ENCODE measurements at places on chromosomes 2 and 18. TPM values are rescaled to one million over a fixed set of nuclear protein-coding genes. Genes with fewer than 3 reads are reported as not detected.

DNA sequence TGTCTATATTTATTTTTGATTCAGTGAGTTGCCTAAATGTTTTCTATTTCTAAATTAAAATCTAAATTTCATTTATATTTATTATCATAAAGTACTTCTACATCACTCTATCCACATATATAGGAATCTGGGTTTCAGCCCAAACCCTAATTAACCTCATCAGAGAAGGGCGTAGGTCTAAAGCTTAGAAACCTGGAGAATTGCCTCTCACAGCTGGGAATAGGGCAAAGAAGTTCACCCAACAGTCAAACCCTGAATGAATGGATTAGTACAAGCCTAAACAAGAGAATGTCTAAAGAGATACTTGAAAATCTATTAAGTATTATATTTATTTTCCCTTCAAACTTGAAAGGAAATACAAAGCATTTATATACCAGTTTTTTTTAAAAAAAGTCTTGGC, 26.2 kb downstream of the TFPI start:
- no peak for DNase-seq

GRCh38 chr18:34493566-34494358, 216.3 kb upstream of the DTNA start:
- DNase-seq: no peak

DNA sequence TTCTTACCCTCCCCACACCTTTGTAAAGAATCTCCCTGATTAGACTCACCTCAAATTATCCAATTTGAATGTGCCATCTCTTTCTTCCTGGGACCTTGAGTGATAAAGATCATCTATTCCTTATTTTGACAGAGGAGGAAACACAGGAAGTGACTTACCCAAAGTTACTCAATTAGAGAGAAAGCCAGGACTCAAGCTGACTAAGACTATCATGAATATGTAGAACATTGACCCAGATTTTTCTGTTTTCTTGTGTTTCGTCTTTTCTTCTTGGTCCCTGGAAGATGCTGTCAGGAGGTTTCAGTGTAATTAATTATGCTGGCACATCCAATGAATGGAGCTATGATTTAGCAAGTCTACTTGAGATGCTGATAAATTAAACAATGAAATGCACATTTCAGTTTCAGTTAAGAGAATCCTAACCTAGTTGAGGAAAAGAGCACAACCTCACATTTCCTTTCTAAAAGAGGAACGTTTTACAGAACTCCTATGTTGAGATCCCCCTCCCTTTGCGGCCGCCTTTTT, 380.4 kb downstream of the CLIP4 start:
- DNase-seq: no peak

- DNase-seq: no peak
These were observed 923 bp downstream of the PSMD1 start for GRCh38 chr2:231057590-231057989.

GRCh38 chr2:75100011-75100800, 99.1 kb downstream of the TACR1 start:
- DNase-seq: no peak

GRCh38 chr18:32251466-32251865, 61.6 kb downstream of the MEP1B start:
- no peak for DNase-seq

GRCh38 chr2:172550419-172550818, 5.5 kb upstream of the PDK1 start:
- DNase-seq: no peak

DNA sequence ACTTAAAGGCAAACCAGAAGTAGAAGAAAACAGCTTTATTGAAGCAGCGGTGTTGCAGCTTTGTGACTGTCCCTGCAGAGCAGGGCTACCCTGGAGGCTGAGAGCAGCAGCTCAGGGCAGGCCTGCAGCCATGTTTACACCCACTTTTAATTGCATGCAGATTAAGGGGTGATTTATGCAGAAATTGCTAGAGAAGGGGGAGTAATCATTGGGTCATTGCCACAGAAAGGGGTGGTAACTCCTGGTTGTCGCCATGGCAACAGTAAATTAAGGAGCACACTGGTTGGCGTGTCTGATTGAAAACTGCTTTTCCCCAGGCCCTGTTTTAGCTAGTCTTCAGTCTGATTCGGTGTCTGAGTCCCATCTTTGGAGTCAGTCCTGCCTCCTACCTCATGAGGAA, 195.4 kb upstream of the HDAC4 start:
- no peak for DNase-seq

- no peak for DNase-seq
These were observed 28.1 kb downstream of the COL4A3 start for GRCh38 chr2:227192491-227192890.

- DNase-seq: no peak
These were observed 126.1 kb downstream of the CLIP4 start for GRCh38 chr2:29241341-29241740.

DNA sequence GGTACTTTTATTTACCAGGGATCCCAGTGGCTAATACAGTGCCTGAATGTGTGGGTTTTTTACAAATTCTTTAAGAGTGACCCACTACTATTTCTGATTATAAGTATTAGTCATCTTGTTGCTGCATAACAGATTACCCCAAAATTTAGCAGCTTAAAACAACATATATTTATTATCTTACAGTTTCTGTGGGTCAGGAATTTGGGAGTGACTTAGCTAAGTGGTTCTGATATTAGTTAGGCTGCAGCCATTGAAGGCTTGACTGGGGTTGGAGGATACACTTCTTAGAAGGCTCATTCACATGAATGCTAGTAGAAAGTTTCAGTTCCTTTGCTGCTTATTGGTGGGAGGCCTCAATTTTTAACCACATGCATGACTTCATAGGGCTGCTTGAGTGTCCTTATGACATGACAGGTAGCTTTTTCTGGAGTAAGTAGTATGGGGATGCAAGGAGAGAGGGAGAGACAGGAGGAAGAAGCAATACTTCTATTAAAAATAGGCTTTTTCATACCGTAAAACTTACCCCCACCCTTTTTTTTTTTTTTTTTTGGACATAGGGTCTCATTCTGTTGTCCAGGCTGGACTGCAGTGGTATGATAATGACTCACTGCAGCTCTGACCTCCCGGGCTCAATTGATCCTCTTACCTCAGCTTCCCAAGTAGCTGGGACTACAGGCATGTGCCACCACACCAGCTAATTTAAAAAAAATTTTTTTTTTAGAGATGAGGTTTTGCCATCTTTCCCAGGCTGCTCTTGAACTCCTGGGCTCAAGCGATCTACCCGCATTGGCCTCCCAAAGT, 13.3 kb upstream of the POLE4 start:
- no peak for DNase-seq

- no peak for DNase-seq
These were observed 216.3 kb downstream of the TMEM182 start for GRCh38 chr2:102978091-102978490.

DNA sequence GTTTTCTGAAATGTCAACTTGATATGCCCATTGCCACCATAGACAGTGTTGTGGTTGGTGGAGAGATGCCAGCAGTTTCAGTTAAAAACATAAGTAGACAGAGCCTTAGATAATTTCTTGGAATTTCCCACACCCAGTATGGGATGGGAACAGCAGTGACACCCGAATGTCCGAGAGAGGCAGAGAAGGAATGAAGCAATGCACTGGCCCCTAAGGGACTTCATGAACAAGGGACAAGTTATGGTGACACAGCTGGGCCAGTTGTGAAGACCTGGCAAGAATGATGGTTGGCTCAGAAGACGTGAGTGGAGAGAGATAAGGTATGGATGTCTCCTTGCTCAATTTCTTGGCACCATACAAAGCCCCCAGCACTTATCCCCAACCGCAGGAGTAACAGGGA, 165.2 kb upstream of the APCDD1 start:
- no peak for DNase-seq

GRCh38 chr2:135694711-135695110, 46.9 kb upstream of the UBXN4 start:
- no peak for DNase-seq

DNA sequence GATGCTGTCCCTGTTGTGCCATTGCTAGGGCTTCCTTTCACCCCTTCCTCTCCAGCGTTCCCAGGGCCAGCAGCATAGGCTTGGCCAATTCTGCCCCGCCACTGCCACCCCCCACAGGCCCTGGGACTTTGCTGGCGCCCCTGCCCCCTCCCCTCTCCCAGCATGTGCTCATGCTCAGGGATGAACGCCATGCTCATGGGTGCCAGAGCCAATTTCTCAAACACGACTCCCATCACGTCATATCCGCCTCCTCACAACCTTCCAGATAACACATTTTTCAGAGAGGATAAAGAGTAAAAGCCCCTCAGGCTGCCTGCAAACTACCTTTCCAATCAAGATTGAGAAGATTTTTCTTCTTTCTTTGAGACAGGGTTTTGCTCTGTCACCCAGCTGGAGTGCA, 48.6 kb downstream of the DNMT3A start:
- DNase-seq: no peak

DNA sequence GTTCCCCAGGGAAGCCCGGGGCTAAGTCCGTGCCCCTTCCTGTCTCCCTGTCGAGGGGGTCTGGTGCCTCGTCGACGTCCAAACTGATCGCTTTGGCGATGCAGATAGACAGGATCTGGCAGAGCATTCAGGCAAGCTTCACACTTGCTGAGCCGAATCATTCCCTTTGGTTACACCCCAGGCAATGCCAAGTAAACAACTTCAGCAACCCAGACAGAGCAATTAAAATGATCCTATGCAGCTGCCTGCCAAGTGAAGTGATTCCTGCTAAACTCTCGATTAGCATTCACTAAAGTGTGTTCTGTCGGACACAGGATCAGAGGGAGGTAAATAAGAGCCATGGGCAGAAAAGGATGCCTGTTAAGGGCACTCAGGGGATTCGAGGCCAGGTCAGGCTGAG, 108.2 kb upstream of the RAB12 start:
- no peak for DNase-seq

DNA sequence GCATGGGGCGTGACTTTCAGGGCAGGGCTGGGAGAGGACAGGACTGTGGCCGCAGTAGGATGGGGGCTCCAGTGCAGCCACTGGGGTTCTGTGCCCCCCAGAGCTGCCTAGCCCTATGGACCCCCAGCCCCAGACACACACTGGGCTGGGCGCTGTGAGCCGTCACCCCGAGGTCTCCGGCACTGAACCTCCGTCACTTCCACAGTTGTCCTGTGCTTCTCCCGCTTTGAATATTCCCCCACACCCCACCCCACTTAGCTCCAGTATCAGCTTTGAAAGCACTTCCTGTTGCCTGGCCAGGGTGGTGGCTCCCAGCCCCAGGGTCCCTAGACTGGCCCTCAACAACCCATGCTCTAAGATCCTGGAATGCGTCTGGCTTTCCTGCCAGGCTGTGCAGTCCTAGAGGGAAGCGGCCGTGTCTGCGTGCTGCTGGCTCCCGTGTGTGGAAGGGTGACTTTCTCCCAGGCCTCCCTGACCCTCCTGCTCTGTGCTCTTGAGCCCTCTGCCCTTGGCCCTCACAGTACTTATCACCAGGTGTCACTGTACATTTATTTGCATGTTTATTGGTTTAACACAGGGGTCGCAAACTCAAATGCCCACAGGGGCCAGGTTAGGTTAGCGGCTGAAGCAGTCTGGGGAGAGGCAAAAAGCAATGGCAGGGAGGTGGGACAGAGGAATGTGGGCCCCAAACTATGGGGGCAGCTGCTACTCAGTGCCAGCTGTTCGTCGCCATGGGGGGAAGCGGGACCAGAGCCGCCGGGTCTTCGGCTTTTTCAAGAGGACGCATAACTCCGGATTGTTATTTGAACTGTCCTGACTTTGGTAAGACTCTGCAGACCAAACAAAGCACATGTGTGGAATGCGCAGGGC, 9.9 kb downstream of the OBSL1 start:
- no peak for DNase-seq

- no peak for DNase-seq
These were observed 49.6 kb downstream of the SOWAHC start for GRCh38 chr2:109663721-109664120.

- DNase-seq: no peak
These were observed 551.6 kb downstream of the ZEB2 start for GRCh38 chr2:143968360-143968759.

RPRM gene
- not detected for total RNA-seq

SFT2D3 gene
- 5.9 TPM for total RNA-seq

SLC20A1 gene
- total RNA-seq: 128 TPM

MROH2A gene
- total RNA-seq: not detected

DYSF gene
- 0.05 TPM for total RNA-seq

EPG5 gene
- total RNA-seq: 17.1 TPM

ZNF516 gene
- total RNA-seq: 1.2 TPM

UGT1A7 gene
- not detected for total RNA-seq

CLASP1 gene
- total RNA-seq: 71.7 TPM

TXNDC2 gene
- total RNA-seq: 0.39 TPM

LYG2 gene
- total RNA-seq: not detected

UGT1A5 gene
- not detected for total RNA-seq

ICA1L gene
- total RNA-seq: 6.2 TPM

EIPR1 gene
- total RNA-seq: 46.4 TPM

ACTG2 gene
- total RNA-seq: 0.21 TPM

CERS6 gene
- 22.4 TPM for total RNA-seq

All from activated T-helper 2 cell treated with anti-CD3 and anti-CD28 coated beads, Interferon-gamma antibody, Interleukin-2, Interleukin-4, amounts not matched to agents 10 μg/mL and 5 μg/mL and 100 μg/mL, durations not matched to agents 14 hours and 24 hours and 36 hours (primary cell).